GM23248 (cell line): ENCODE measurements at places on chromosomes 3 and 15. TPM values are rescaled to one million over a fixed set of nuclear protein-coding genes. Genes with fewer than 3 reads are reported as not detected.
A peak's percentile ranks its signal among the peaks of the same experiment; 100 is the strongest.

- no peaks in the 10 kb centered on the region for H3K36me3 ChIP-seq
- H3K4me1 ChIP-seq: peaks cover 24% of the 10 kb centered on the region
- DNase-seq: peak; percentile 25
- H3K27me3 ChIP-seq: no peaks in the 10 kb centered on the region
- H3K4me3 ChIP-seq: no peak overlapping the region
These were observed 458.4 kb upstream of the ADAMTS9 start for GRCh38 chr3:65146179-65146578.

DNA sequence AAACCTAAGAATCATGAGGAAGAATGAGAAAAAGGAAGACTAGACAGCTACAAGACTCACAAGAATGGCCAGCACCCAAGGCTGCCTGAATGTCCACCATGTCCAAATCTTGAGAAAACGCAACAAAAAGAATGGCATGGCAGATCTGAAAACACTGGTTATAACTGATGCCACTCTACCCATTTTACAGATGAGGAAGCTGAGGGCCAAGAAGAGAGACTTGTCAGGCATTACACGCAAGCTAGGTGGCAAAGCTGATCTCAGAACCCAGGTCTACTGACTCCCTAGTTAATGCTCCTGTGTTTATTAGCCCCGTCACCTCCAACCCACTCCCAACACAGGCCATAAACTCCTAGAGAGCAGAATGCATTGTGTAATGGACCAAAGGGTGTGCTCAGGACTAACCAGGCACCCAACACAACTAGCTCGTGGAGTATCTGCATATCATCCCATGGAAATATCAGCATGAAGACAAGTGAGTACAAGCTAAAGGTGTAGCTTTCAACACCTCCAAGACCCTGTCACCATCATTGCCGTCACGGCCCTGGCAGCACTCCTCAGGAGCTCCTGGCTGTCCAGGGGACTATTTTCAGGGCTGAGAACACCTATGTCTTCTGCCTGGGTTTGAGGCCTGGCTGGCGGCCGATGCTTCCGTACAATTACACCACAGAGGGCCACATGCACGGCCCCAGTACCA, 111.7 kb downstream of the XXYLT1 start:
- H3K36me3 ChIP-seq: no peaks in the 10 kb centered on the region
- H3K4me1 ChIP-seq: peaks cover 24% of the 10 kb centered on the region
- peak overlapping the region; percentile 77 for H3K27ac ChIP-seq

GRCh38 chr15:77527164-77527778, 105.4 kb downstream of the LINGO1 start:
- H3K36me3 ChIP-seq: no peaks in the 10 kb centered on the region
- DNase-seq: no peak
- H3K27ac ChIP-seq: no peak overlapping the region
- H3K27me3 ChIP-seq: no peaks in the 10 kb centered on the region

DNA sequence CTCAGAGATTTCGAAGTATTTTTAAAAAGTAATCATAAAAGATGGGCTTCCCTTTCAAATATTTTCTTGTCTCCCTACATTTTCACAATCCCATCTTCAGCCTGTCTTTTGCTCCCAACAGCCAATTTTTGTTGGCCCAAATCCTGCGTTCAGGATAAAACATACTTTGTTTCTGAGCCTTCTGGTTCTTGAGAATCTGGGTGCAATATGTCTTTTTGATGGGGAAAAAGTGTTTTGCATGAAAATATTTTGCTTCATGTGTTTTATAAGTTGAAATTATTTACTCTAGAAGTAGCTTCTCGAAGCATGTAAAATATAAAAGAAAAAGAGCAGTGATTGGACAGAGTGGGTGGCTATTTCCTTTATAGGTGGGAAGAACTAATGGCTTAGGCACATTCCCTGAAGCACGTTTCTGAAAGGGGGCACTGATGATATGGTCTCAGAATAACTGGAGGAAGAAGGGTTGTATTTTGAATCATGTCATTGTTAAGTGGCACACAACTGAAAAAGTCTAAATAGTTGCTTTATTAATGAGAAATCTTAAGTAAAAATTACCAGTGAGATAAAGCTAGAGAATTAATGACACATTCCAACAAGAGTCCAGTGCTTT, 3.9 kb downstream of the UNC13C start:
- no peak overlapping the region for H3K27ac ChIP-seq
- H3K4me1 ChIP-seq: no peaks in the 10 kb centered on the region
- no peak overlapping the region for H3K4me3 ChIP-seq
- no peaks in the 10 kb centered on the region for H3K27me3 ChIP-seq

- no peaks in the 10 kb centered on the region for H3K4me1 ChIP-seq
- H3K36me3 ChIP-seq: no peaks in the 10 kb centered on the region
- H3K4me3 ChIP-seq: no peak overlapping the region
- DNase-seq: no peak
These were observed 23.2 kb downstream of the SPTBN5 start for GRCh38 chr15:41870689-41871081.

GRCh38 chr3:124927574-124928045, 6.9 kb downstream of the MUC13 start:
- no peak for DNase-seq
- no peaks in the 10 kb centered on the region for H3K36me3 ChIP-seq
- H3K4me3 ChIP-seq: no peak overlapping the region
- H3K4me1 ChIP-seq: no peaks in the 10 kb centered on the region
- no peak overlapping the region for H3K27ac ChIP-seq
- no peaks in the 10 kb centered on the region for H3K27me3 ChIP-seq

- peak; percentile 93 for DNase-seq
- peaks cover 11% of the 10 kb centered on the region for H3K4me1 ChIP-seq
- no peaks in the 10 kb centered on the region for H3K36me3 ChIP-seq
- H3K27ac ChIP-seq: no peak overlapping the region
These were observed 204.2 kb upstream of the PROK2 start for GRCh38 chr3:71989165-71989564.

DNA sequence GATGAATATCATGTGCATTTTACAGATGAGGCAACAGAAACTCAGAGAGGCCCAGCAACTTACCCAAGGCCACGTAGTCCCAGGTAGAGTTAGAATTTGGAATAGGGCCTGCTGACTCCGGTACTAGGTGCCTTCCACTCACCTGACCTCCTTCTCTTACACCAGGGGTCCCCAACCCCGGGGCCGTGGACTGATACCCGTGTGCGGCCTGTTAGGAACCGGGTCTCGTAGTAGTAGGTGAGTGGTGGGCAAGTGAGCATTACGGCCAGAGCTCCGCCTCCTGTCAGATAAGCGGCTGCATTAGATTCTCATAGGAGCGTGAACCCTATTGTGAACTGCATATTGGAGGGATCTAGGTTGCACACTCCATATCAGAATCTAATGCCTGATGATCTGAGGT, 64.8 kb downstream of the SMAD3 start:
- H3K4me3 ChIP-seq: no peak overlapping the region
- no peaks in the 10 kb centered on the region for H3K27me3 ChIP-seq
- H3K36me3 ChIP-seq: no peaks in the 10 kb centered on the region
- H3K4me1 ChIP-seq: peaks cover 73% of the 10 kb centered on the region
- no peak for DNase-seq

DNA sequence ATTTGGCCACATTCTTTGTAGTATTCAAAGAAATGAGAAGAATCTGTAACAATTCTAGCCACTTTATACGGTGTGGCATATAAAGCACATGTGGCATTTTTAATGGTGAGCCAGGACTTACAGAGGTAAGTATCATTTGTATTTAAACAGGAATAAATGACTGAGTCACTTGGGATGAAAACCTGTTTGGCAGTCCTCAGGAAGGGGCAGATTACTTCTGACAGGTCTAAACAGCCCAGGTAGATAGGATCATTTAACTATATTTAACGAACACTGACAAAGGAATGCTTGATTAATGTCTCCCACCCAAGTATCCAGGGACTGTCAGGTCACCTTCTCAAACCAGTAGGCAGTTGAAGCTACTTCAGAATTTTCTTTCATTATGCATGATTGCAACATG, 241.5 kb upstream of the SATB1 start:
- H3K27ac ChIP-seq: no peak overlapping the region
- H3K36me3 ChIP-seq: no peaks in the 10 kb centered on the region
- no peaks in the 10 kb centered on the region for H3K27me3 ChIP-seq
- no peaks in the 10 kb centered on the region for H3K4me1 ChIP-seq

GRCh38 chr3:16883057-16883722, 1.6 kb upstream of the PLCL2 start:
- H3K4me1 ChIP-seq: peaks cover 10% of the 10 kb centered on the region
- peak overlapping the region; percentile 61 for H3K27ac ChIP-seq
- H3K4me3 ChIP-seq: peak overlapping the region; percentile 76
- DNase-seq: peak; percentile 73

- H3K27me3 ChIP-seq: no peaks in the 10 kb centered on the region
- no peaks in the 10 kb centered on the region for H3K4me1 ChIP-seq
- no peak for DNase-seq
- no peak overlapping the region for H3K27ac ChIP-seq
- no peak overlapping the region for H3K4me3 ChIP-seq
These were observed 850.0 kb downstream of the EPHA3 start for GRCh38 chr3:89957451-89957850.

GRCh38 chr3:160768918-160769317, 12.9 kb downstream of the PPM1L start:
- H3K36me3 ChIP-seq: no peaks in the 10 kb centered on the region
- no peak overlapping the region for H3K27ac ChIP-seq
- H3K4me3 ChIP-seq: no peak overlapping the region

- no peaks in the 10 kb centered on the region for H3K27me3 ChIP-seq
- H3K4me1 ChIP-seq: peaks cover 30% of the 10 kb centered on the region
- DNase-seq: peak; percentile 74
- peak overlapping the region; percentile 87 for H3K27ac ChIP-seq
- H3K36me3 ChIP-seq: peaks cover 8% of the 10 kb centered on the region
- H3K4me3 ChIP-seq: peak overlapping the region; percentile 98
These were observed 778 bp upstream of the AP4E1 start for GRCh38 chr15:50907601-50908208.

TIMP4 gene
- total RNA-seq: 0.54 TPM in 1 of 2 replicates, not detected in the other

GUCA1C gene
- total RNA-seq: not detected in 2 replicates

TNFAIP8L3 gene
- total RNA-seq: 2.8 and 6.8 TPM in 2 replicates

IQCF5 gene
- not detected in 2 replicates for total RNA-seq

C15orf61 gene
- total RNA-seq: 2.8 and 3.7 TPM in 2 replicates

MCF2L2 gene
- not detected in 2 replicates for total RNA-seq

TIPIN gene
- total RNA-seq: 4.6 and 7.1 TPM in 2 replicates

LAMB2 gene
- total RNA-seq: 894 and 1,064 TPM in 2 replicates

IL16 gene
- under 0.01 and 0.32 TPM in 2 replicates for total RNA-seq

SOX14 gene
- not detected in 2 replicates for total RNA-seq
